Smooth muscle cell of bladder (primary cell): ENCODE measurements at places on chromosomes 4 and X. TPM values are rescaled to one million over a fixed set of nuclear protein-coding genes. Genes with fewer than 3 reads are reported as not detected.

Gene SYTL5
- total RNA-seq, result 0.28 and 0.57 TPM in 2 replicates

Gene PPEF1
- total RNA-seq, result 0.18 and 0.85 TPM in 2 replicates

Gene SRPK3
- total RNA-seq, result 0.43 and 0.74 TPM in 2 replicates

Gene ACOT9
- total RNA-seq, result 31.5 and 35.4 TPM in 2 replicates

Gene CRLF2
- not detected in 2 replicates for total RNA-seq

Gene MSANTD1
- 0.14 and 0.74 TPM in 2 replicates for total RNA-seq

Gene GUCY1B1
- total RNA-seq, result 6.3 and 10.2 TPM in 2 replicates

Gene OPRPN
- not detected in 2 replicates for total RNA-seq

Gene FAM47E
- total RNA-seq, result 0.28 and 1.4 TPM in 2 replicates
